A549 treated with GW870086 at 1 μM for 4 hours (cell line): ENCODE measurements at places on chromosomes 1 and 21. TPM values are rescaled to one million over a fixed set of nuclear protein-coding genes. Genes with fewer than 3 reads are reported as not detected.

The FOXD2 gene
- total RNA-seq, result 0.42 to 0.57 TPM (median 0.48 TPM) in 5 replicates

The MRTO4 gene
- 64.3 to 75.1 TPM (median 67.6 TPM) in 5 replicates for total RNA-seq

The OR6K3 gene
- total RNA-seq, result not detected in 5 replicates

The HTR6 gene
- total RNA-seq, result 0.07 to 0.14 TPM (median 0.14 TPM) in 5 replicates

The C1orf141 gene
- not detected in 5 replicates for total RNA-seq

The CFHR1 gene
- total RNA-seq, result 0.19 to 0.23 TPM in 2 of 5 replicates, not detected in the others

The TUFT1 gene
- 9.7 to 11.6 TPM (median 10.3 TPM) in 5 replicates for total RNA-seq

The KCTD3 gene
- 32.6 to 47.2 TPM (median 42.0 TPM) in 5 replicates for total RNA-seq

The S100A3 gene
- total RNA-seq, result 104 to 121 TPM (median 120 TPM) in 5 replicates

The CRYBG2 gene
- total RNA-seq, result 1.4 to 2.1 TPM (median 1.6 TPM) in 5 replicates

The FNDC10 gene
- 5.4 to 8.5 TPM (median 8.1 TPM) in 5 replicates for total RNA-seq

The HMGCS2 gene
- not detected in 5 replicates for total RNA-seq

The ITLN2 gene
- total RNA-seq, result 0.30 to 0.93 TPM (median 0.57 TPM) in 5 replicates

The ASCL5 gene
- total RNA-seq, result 0.09 to 0.23 TPM (median 0.10 TPM) in 4 of 5 replicates, not detected in the other

The NFIA gene
- 4.3 to 9.2 TPM (median 7.7 TPM) in 5 replicates for total RNA-seq

The GNG4 gene
- 12.2 to 15.2 TPM (median 13.5 TPM) in 5 replicates for total RNA-seq

The NR1I3 gene
- 0.26 TPM in 1 of 5 replicates, not detected in the others for total RNA-seq

The PM20D1 gene
- total RNA-seq, result not detected in 5 replicates

The CSMD2 gene
- total RNA-seq, result not detected in 5 replicates

The C1orf94 gene
- 0.07 TPM in 1 of 5 replicates, not detected in the others for total RNA-seq

The HLCS gene
- 4.4 to 7.6 TPM (median 6.6 TPM) in 5 replicates for total RNA-seq

The RAP1GAP gene
- total RNA-seq, result 10.6 to 14.5 TPM (median 13.6 TPM) in 5 replicates

The TMPRSS2 gene
- total RNA-seq, result 0.05 to 0.17 TPM (median 0.10 TPM) in 4 of 5 replicates, not detected in the other
